ENCODE measurements at places on chromosomes 1 and 21. TPM values are rescaled to one million over a fixed set of nuclear protein-coding genes. Genes with fewer than 3 reads are reported as not detected.

Gene AMY2A
- 0.23 TPM for total RNA-seq

Gene IQGAP3
- total RNA-seq, result 10.7 TPM

Gene RHOU
- 6.0 TPM for total RNA-seq

Gene OR2W3
- total RNA-seq, result 0.33 TPM

Gene S100A9
- not detected for total RNA-seq

Gene CNN3
- total RNA-seq, result 185 TPM

Gene SEMA4A
- total RNA-seq, result 2.5 TPM

Gene NPR1
- 0.27 TPM for total RNA-seq

Gene ZBTB8B
- total RNA-seq, result 4.4 TPM

Gene RHD
- total RNA-seq, result 0.69 TPM

Gene OXCT2
- total RNA-seq, result 1.3 TPM

Gene ATP1A2
- 0.83 TPM for total RNA-seq

DNA sequence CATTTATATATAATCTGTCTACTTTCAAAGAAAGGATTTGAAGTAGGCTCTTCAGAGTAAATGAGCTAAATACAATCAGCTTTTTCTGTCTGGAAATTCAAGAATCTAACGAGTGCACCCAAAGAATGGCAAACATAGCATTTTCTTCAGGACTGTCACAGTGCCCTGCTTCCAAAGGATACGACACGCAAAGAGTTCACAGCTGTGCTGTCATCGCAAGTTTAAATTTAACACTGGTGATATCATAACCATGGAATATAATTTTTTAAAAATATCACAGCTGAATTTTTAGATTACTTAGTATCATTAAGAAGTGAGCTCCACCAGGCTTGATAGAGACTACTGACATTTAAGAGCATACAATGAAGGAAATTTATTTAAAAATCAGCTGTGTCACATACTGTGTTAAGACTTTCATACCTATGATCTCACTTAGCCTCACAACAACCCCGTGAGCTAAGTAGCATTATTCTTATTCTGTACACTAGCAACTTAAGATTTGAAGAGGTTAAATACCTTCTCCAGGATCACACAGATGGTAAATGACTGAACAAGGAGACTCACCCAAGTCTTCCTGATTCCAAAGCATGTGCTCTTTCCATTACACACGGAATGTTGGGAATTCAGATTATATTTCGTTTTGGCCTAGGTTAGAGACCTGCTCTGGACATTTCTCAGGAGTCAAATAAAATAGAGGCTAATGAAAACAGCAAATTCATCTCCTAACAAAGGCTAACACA is 46.2 kb upstream of the PRRX1 start:
- no peak for ATAC-seq

DNA sequence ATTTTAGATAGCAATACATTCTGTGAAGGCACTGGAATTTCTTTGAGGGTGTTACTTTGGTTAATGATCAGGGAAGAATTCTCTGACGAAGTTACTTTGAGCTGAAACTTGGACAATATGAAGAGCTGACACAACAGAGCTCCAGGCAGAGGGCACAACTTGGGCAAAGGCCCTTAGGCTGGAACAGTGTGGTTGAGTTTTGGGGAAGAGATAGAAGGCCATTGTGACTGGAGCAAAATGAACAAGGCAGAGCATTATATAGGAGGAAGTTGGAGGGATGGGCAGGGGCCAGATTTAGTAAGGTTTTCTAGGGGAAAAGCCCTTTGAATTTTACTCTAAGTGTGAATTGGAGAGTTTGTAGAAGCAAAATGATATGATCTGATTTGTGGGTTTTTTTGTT is 30.9 kb downstream of the LMO4 start:
- no peak for ATAC-seq

DNA sequence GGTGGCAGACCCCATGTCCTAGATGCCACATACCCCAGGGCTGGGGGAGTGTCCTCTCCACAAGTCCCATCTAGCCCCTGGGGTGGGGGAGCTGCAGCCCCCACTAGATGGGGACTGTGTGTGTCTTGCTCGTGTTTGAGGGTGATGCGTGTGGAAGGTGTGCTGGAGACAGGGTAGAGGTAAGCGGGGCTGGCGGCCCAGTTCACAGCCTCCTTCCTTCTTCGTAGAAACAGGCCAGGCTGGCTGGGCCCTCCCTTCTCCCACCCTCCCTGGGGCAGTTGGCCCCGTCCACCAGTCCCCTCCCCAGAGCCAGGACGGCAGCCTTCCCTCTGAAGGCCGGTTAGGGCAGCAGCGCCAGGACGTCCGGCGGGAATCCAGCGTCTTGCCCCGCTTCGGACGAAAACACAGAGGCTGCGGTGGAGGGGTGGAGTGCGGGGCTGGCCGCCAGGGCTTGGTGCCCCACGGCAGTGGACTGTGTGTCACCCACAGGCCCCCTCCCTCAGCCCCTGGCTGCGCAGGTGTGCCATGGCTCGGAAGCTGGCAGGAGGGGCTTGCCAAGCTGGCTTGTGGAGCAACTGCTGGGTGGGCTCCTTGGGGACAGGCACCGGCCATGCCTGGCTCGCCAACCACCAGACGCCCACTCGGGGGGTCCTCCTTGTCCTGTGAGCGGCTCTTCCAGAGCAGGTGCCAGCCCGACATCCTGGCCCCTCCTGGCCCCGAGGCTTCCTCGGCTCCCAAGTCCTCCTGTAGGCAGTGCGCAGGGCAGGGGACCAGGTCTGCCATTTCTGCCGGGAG is 3.6 kb downstream of the PRDM16 start:
- no peak for ATAC-seq

DNA sequence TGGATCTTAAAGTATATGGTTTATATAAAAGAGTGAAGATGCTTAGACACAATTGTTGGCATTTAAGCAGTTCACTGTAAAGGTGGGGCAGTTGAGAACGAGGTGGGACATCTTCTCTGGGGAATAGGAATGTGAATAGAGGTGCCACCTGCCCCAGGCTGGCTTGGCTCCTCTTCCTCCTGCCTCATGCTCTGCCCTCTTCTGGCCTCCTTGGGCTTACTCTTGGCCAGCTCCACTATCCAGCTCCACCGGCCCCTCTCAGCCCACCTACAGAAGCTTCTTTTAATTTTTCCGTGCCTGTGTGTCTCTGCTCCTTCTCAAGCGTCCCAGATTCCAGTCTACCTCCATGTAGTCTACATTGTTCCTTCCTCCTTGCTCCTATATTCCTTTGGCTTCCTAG is 122.1 kb downstream of the NUF2 start:
- no peak for ATAC-seq

DNA sequence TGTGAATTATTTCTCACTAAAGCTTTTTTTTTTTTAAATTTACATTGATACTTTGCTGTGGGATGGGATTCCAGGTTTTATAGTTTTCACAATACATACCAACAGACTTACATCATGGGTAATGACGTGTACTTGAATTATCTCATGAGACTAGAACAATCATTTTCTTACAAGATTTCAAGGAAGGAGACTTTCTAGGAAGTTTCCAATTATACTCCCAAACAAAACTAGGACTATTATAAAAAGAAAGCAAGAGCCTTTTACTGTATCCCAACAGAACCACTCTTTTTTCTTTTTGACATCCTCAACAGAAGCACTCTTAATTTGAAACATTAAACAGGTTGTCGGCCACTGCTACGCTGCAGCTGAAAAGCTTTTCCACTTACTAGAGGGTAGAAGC is 48.7 kb downstream of the TESK2 start:
- ATAC-seq, result no peak

GRCh38 chr1:108560874-108561459 is 1.1 kb downstream of the EEIG2 start:
- ATAC-seq, result peak; percentile 49

DNA sequence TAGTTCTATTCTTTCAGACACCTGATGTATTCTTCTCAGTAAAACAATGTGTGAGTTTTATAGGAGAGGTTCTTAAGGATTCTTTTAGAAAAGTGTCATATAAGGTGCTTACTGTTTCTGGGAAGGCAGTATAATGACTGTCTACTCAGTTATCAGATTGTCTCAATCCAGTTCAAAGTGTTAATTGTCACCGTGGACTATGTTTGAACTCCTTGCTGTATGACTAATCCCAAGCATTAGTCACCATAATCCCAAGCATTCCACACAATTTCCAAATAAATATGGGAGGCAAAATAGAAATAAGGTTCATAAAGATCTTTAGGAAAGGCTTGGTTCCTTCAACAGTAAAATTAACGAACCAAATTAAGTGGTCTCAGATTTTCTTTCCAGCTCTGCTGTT is 342.1 kb upstream of the NR5A2 start:
- ATAC-seq, result no peak

- no peak for ATAC-seq
These were observed 350.9 kb downstream of the BRINP3 start for GRCh38 chr1:190126728-190127127.

GRCh38 chr1:53642607-53643006 is 96.4 kb downstream of the GLIS1 start:
- no peak for ATAC-seq

- no peak for ATAC-seq
These were observed 31.6 kb downstream of the MAPKAPK2 start for GRCh38 chr1:206716159-206716869.

GRCh38 chr1:21236178-21236577 is 54.1 kb downstream of the ECE1 start:
- ATAC-seq, result no peak

DNA sequence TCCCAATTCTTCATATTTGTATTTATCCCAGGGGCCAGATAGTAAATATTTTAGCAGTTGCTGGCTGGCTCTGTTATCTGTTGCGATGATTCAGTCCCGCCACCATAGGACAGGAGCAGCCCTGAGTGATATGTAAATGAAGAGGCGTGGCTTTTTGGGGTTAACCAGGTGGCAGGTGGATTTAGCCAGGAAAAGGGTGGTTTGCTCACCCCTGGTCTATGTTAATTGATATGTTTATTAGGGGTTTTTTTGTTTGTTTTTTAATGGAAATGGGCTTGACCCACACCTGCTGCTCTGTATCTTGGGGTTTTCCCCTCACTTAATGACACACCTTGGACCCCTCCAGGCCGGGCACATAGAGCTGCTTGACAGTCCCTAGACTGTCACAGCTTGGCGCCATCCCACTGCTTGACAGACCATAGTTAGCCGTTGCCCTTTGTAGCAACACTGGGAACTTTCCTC is 62.8 kb downstream of the PIK3CD start:
- ATAC-seq, result no peak

DNA sequence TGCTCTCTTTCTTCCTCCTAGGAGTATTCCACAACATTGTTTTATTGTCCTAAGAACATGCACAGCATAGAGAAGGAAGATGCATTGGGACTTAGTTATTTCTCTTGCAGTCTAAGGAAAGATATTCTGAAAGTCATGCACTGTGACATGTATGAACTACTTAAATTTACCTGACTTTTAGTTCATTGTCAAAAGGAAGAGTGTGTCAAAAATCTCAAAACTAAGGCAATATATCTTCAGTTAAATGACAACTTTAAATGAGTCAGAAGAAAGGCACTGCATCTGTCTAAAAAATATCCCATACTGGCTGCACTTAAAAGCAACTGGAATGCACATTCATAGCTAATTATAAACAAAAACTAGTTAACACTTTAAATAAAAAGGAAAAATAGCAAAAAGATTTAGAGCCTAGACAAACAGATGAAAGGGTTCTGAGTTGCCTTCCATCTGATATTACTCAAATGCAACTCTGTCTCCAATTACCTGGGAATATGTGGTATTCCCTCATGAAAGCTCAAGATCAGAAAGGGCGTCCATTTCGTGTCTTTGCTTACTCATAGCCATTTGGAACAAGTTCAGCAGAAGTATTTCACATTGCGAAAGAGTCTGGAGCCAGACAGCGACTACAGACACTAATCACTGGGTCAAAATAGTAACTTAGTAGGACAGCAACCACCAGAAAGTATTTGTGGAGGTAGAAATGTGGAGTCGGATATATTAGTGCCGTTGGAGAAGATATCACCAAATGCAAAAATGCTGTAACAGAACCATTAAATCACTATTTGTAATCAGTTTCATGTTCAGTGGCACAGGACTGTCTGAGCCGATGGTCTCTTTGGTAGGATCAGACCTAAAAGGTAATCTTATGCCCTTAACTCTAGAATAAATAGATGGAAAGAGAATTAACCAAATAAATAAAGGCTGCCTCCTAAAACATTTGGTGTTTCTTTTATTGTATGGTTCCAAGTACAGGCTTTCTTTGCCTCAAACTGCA is 225.7 kb downstream of the GREM2 start:
- peak; percentile 98 for ATAC-seq

DNA sequence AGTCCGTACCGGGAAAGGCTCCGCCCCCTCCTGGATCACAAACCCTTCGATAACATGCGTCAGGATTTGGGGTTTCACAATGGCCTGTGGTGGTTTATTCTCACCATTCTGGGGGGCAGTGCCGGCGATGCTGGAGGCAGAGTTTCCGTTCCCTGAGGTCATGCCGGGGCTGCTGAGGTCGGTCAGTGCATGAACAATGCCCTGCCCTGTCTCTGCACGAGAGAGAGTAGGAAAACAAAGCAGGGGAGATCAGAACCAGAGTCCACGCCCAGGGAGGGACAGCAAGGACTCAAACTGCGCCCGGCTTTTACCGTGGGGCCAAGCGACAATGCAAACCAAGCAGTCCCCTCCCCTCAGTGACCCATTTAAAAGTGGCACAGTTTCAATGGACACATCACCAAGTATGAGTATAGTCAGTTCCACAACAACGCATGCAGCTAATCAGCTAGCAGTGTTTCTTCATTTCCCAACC is 13.2 kb upstream of the A3GALT2 start:
- ATAC-seq, result peak; percentile 68

DNA sequence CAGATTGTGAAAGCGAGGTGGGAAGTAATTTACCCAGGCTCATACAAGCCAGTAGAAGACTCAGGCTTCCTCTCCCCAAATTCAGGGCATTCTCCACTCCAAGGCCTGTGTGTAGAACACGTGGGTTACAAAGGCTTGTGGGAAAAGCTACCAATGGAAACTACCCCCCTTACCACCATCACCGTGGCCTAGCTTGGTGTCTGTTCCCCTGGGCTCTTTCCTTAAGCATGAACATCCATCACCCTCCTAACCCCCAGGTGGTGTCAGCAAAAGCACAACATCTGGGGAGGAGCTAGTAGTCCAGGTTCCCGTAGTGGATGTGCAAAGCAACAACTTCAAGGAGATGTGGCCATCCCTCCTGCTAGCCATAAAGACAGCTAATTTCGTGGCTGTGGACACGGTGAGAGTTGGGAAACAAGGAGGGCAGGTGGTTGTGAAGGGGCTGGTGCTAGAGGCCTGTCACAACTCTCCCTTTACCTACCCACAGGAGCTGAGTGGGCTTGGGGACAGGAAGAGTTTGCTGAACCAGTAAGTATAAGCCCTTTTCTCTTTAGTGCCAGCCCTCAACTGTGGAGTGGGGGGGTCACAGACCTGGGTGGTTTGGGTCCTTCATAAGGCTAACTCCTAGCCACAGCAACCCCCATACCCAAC is 701 bp upstream of the MUTYH start:
- ATAC-seq, result peak; percentile 4
